Effector CD8-positive, alpha-beta T cell (primary cell): ENCODE measurements at places on chromosomes 4 and X.

GRCh38 chrX:13903405-13903804 is 86.5 kb upstream of the GPM6B start:
- no peak for DNase-seq

- DNase-seq, result no peak
Measured at GRCh38 chrX:55132416-55132815, 43.6 kb downstream of the PAGE2 start.

GRCh38 chrX:23127586-23127985 is 127.8 kb downstream of the DDX53 start:
- DNase-seq, result no peak

GRCh38 chrX:118249146-118249545 is 96.8 kb upstream of the WDR44 start:
- no peak for DNase-seq

- no peak for DNase-seq
Measured at GRCh38 chr4:162622664-162623063, 458.9 kb upstream of the FSTL5 start.

DNA sequence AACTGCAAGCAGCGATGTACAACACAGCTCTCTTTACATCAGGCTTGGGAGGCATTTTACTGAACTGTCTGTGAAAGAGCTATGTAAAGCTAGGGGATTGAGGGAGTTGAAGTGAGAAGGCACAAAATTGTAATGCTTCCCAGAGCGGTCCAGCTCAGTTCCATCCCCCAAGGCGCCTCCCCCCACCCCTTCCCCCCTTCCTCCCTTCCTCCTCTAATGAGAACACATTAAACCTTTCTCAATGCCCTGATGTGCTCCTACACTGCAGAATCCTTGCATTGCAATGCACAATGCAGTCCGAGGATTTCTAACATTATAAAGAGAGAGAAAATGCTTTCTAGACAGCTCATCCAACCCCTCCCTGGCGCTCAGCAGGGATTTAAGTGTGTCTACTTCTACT is 73.9 kb downstream of the CXXC4 start:
- DNase-seq, result no peak

DNA sequence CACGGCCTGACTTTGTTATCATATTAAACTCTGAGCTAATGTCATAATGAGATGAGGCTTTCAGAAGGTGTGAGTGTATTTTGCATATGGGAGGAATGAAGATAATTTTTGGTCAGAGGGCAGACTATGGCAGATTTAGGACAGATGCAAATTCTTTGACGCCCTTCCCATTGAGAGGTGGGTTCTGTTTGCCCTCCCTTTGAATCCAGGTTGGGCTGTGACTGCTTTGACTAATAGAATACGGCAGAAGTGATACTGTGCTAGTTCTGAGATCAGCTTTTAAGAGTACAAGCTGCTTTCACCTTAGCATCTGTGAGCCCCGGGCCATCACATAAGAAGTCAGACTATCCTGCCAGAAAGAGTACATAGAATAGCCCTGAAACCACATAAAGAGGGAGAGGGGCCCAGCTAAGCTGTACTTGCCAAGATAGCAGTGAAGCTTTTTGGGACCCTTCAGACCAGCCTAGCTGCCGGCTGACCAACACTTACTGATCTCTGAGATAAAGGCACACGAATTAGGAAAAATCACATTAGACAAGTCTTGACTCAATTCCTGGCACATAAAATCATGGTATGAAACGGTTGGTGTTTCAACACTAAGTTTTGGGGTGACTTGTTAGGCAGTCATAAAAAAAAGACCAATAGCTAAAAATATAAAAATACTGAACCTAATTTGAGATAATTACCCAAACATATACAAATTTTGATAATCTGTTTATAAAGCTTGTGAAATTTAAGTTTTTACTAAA is 166.7 kb upstream of the SH3RF1 start:
- DNase-seq, result no peak

- no peak for DNase-seq
Measured at GRCh38 chr4:172042714-172043114, 229.5 kb downstream of the GALNTL6 start.

GRCh38 chr4:6960154-6960553 is 50.5 kb downstream of the TBC1D14 start:
- no peak for DNase-seq

GRCh38 chr4:148016063-148016637 is 284.3 kb downstream of the ARHGAP10 start:
- DNase-seq, result no peak

DNA sequence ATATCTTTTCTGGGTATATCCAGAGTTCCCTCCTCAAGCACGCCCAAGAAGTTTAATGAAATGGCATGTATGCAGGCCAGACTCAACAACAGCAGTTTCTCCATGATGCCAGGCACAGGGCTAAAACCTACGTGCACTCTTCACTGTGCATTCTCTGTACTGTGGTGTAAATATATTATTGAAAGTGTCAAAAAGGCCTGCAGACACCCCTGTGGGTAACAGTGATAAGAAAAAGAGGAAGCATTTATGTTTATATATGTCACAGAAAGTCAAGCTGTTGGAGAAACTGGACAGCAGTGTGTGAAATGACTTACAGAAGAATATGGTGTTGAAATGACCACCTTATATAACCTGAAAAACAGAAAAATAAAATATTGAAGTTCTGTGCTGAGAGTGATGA is 29.6 kb upstream of the DCAF8L1 start:
- DNase-seq, result no peak

- no peak for DNase-seq
Measured at GRCh38 chr4:115515366-115515765, 401.9 kb upstream of the NDST4 start.

GRCh38 chr4:156654410-156654809 is 317.2 kb downstream of the PDGFC start:
- no peak for DNase-seq

GRCh38 chrX:120625371-120625770 is 4.5 kb downstream of the C1GALT1C1 start:
- no peak for DNase-seq

GRCh38 chr4:18234108-18234507 is 212.6 kb upstream of the LCORL start:
- DNase-seq, result no peak

DNA sequence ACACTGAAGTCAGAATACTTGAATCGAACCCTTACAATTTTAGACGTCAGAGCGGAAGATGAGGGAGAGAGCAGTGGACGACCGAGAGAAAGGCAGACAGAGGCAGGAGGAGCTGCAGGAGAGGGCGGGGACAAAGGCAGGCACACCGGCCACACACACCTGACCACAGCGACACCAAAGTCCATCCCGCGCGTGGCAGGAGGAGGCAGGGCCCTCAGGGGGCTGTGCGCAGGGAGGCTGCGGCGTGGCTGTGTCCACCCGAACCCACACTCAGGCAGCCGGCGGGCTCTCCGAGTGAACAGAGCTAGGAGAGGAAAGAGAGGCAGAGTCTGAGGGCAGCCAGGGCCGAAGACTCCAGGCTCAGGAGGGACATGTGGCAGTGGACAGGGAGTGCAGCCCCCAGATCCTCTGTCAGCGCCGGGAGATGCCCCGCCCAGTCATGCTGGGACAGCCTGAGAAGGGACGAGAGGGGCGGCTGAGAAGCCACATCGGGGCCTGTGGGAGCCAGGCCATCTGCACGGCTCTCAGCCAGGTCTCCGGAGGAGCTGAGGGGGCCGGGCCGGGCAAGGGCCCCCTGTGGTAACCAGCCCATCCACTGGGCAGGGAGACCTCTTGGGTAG is 20.1 kb downstream of the GAK start:
- no peak for DNase-seq

DNA sequence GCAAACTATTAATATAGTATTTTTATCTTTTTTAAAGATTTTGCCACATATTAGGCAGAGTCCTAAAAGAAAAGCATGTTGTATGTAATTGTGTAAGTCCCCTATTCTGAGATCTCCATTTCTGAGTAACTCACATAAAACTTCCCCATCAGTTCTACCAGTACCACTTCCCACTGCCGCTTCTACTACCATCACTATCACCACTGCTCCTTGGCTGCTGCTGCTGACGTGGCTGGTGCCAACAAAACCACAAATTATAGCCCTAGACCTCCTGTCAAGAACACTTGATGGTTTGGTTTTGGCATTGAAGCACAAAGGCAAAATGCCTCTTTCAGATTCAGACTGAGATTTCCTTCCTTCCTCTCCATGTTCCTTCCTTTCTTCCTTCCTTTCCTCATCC is 106.4 kb downstream of the MMRN1 start:
- DNase-seq, result no peak

DNA sequence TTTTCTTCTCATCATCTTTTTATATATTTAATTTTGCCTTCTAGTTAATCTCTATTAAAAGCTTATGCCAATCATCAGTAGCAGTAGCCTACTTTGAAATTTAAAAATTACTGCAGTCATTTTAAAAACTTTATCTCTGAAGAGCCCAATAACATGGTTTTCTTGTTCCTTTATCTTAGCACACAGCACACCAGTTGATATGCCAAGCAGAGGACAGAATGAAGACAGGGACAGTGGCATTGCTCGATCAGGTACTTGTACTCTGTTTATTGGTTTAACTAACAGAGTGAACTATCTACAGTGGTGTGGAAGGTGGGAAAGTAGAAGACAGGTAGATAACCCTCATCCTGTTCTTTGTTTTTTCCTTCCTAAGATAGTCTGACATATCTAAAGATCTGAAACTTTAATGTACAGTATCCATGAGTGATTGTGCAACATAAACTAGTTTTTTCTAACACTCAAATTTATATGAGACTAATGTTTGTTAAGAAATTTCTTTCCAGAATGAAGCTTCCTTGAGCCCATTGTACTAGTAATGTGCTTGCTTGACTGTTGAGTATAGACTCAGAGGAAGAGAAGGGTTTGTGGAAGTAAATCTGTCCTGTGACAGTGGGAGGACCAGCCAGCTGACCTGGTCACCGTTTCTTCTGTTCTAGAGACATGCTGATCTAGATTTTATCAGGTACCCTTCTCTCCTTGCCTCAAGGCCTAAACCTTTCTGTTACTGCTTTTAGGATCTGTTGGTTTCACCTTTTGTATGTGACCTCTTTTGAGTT is 66.6 kb downstream of the FNIP2 start:
- DNase-seq, result no peak

GRCh38 chr4:143232277-143232676 is 47.6 kb downstream of the USP38 start:
- no peak for DNase-seq

- DNase-seq, result no peak
Measured at GRCh38 chr4:3203971-3204431, 45.0 kb upstream of the MSANTD1 start.

GRCh38 chrX:39736216-39737211 is 361.2 kb downstream of the BCOR start:
- DNase-seq, result no peak

GRCh38 chr4:2695346-2696060 is 60.6 kb downstream of the TNIP2 start:
- no peak for DNase-seq

- DNase-seq, result no peak
Measured at GRCh38 chr4:13829457-13829856, 201.9 kb upstream of the BOD1L1 start.

GRCh38 chr4:4719436-4719835 is 140.0 kb upstream of the MSX1 start:
- no peak for DNase-seq

- DNase-seq, result no peak
Measured at GRCh38 chr4:132227151-132227856, 921.8 kb upstream of the PCDH10 start.

- DNase-seq, result no peak
Measured at GRCh38 chr4:2646396-2647149, 109.6 kb downstream of the TNIP2 start.

DNA sequence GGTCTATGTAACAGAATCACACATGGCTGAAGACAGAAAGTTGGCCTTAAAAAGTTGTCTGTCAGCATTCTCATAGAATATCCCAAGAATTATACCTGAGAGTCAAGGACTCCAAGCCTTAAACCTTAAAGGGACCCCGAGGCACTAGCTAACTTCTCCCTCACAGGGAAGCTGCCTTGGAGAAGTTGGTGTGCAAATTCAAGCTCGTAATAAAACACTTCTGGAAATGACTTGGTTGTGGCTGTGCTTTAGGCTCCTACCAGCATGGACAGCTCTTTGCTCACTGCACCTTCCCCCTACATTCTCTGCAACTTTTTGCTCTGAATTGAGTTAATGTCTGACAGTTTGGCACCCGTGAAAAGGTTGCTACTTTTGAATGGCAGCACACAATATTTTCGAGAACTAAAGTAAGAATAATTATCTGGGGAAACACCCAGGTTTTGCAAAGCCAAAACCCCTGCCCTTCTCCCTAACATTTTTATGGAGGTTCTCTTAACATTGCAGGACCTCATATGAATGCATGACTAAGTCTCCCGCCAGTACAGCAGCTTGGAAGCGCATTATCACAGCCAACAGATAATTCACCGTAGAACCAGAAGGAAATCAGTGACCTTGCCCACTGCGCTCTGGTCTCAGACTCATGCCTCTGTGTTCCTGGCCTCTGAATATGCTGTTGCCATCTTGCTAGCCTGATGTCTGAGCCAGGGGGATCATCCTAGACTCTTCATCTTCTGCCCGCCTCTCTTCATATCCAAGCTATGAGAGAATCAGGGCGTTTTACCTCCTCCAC is 91.0 kb downstream of the MGST2 start:
- no peak for DNase-seq

DNA sequence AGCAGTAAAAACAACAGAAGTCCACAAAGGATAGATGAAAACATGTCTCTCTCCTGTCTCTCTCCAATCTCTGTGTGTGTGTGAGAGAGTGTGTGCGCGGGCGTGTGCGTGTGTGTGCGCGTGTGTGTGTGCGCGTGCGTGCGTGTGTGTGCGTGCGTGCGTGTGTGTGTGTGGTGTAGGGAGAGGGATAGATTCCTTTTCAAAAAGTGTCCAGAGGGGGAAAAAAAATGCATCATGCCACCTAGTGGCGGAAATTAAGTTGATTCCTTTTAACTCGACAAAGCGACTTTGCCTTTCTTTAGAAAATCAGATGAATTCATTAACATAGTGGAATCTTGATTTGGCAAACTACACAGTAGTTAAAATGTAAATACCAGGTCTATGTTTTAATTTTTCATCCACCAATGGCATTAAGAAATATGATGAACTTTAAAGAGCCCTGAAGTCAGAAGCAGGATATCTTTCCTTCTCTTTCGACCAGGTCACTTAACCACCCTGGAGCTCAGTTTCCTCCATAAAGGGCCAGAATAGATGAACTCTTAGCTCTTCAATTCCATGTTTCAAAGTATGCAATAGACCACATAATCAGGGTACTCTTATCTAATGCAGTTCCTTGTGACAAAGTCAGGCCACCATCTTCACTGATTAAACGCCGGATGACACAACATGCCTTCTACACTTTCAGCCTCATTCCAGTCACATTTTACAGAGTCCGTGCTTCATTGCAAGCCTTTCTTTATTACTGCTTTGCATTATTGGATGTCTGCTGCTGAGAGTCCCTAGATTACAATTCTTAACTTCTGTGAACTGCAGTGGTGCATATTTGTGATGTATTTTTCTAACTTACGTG is 162.8 kb downstream of the FBXO8 start:
- DNase-seq, result no peak

DNA sequence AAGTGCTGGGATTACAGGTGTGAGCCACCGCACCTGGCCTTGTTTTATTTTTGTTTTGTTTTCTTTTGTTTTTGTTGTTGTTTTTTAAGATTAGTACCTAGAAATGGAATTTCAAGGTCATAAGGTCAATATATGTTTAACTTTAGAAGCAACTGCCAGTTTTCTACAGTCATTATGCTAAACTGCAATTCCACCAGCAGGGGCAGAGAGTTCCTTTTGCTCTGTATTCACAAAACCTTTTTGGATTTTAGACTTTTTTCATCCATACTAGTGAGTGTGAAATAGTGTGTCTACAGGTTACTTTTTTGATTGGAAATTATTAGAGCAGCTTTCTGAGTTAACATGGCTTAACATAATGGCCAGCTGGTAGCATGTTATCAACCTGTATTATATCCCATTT is 580.6 kb downstream of the TRIML1 start:
- no peak for DNase-seq
